Occipital lobe (tissue), 3 donors: ENCODE measurements at places on chromosomes 4 and X. TPM values are rescaled to one million over a fixed set of nuclear protein-coding genes. Genes with fewer than 3 reads are reported as not detected.

F8A1 gene
- total RNA-seq = 0.47 TPM

GRCh38 chrX:11754958-11755645 lies 2.9 kb upstream of the MSL3 start:
- no peak for DNase-seq

NDUFC1 gene
- 29.3 TPM for total RNA-seq

TAPT1 gene
- 62.7 TPM for total RNA-seq

EDA2R gene
- 0.62 TPM for total RNA-seq

DNA sequence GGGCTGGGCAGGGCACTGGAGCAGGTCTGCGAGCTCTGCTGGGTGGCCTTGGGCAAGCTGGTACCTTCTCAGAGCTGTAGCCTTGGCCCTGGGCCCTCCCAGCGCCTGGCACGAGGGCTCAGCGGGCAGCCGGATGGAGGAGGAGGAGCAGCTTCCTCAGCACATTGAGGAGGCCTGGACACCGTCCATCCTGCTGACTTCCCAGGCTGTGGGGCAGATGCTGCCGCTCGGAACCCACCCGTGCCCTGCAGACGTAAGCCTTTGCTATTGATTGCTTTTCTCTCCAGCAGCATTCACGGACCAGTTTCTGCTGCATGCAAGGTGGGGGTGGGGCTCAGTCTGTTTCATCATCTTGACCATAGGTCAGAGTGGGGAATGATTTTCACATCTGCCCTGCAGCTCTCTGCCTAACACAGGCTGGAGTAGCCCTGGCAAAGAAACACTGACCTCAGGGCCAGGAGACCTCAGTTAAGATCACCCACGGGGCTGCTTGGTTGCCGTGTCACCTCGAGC lies 80.7 kb upstream of the PSAPL1 start:
- DNase-seq = no peak
